ENCODE measurements at places on chromosomes 5 and 9.

GRCh38 chr5:128539038-128539429 lies 989 bp upstream of the FBN2 start:
- no peak for DNase-seq

- no peak for DNase-seq
Measured at GRCh38 chr9:34994260-34994899, 4.8 kb downstream of the DNAJB5 start.

DNA sequence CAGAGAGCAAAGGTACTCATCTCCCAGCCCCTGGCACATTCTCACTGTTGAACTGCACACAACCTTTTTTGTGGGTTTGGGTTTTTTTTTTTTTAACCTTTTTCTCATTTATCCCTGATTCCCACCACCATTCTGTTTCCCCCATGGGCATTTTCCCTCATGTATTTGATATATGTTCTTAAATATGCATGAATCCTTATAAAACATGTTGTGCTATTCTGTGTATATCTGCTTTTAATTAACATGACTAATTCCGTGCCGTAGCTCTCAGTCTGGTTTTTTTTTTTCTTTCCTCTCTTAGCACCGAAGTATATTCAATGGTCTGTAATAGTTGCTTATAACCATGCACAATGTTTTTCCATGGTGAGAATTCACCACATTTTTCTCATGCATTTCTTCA lies 204.5 kb downstream of the RGS3 start:
- DNase-seq = no peak

- no peak for DNase-seq
Measured at GRCh38 chr5:73253047-73253660, 80.2 kb downstream of the TMEM174 start.

- no peak for DNase-seq
Measured at GRCh38 chr9:93276973-93277372, 93.0 kb downstream of the WNK2 start.

DNA sequence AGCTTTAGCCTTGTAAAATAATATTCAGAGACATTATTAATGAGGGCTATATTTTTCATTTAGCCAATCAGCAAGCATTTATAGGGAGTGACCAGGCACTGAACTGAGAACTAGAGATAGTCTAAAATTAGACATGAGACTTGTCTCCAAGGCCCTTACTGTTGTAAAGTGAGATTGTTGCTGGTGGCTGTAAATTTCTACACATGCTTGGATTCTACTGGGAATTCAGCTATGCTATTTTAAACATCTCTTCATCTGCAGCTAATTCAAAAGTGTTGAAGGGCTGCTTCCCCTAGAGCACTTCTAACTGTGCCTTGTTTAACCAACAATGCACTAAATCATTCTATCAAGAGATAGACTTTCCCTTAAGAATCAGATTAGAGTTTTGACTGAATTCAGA lies 67.4 kb downstream of the CHSY3 start:
- no peak for DNase-seq

DNA sequence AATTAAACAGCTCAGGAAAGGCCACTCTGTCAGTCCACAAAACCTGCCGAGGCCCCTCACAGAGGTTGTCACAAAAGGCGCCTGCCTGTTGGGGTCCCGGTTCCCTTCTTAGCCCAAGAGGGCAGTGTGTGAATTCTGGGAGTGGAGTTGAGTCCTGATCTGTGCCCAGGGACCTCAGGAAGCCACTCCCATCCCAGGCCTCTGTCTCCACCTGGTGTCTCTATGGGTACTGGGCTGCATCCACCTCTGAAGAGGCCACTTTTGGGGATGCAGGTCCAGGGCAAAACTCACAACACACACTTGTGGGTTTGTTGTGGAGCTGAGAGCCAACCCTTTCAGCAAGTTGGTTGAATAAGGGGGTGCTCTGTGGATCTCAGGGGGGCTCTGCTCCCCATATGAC lies 74.3 kb upstream of the STXBP1 start:
- no peak for DNase-seq

GRCh38 chr5:102668220-102668932 lies 86.7 kb upstream of the PAM start:
- DNase-seq = no peak

GRCh38 chr9:123893115-123893514 lies 36.8 kb downstream of the DENND1A start:
- DNase-seq = no peak

DNA sequence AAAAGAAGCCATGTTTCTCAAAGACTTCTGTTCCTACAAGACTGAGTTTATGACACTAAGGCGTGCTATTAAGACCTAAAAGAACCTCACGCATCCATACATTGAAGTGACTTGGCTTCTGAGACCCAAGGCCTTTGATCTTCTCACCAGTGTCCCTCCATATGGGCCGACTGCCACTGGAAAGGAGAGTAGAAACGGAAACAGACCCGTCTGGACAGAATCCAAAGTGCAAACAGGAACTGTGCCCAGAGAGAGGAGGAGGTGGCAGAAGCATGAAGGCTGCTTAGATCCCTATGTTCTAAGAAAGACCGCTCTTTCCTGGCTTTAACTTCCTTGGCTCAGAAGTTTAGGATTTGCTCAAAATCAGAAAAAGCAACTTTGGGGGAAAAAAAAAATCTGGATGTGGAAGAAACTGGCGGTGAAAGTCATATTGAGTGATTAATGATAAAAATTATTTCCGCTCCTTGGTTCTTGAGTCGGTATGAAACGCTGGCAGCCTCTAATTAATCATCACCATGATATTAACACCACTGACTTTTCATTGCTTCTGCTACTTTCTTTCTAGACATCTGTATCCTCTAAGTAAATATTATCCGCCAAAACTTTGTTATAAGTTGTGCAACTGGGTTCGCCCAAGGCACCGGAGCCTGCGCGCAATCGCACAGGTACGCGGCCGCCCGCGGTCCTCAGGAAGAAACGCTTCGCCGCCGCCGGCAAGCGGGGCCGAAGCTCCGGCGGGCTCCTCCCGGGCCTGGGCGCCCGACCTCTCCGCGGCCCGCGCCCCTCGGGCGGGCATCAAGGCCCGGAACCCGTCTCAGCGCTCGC lies 726 bp downstream of the DAP start:
- no peak for DNase-seq

DNA sequence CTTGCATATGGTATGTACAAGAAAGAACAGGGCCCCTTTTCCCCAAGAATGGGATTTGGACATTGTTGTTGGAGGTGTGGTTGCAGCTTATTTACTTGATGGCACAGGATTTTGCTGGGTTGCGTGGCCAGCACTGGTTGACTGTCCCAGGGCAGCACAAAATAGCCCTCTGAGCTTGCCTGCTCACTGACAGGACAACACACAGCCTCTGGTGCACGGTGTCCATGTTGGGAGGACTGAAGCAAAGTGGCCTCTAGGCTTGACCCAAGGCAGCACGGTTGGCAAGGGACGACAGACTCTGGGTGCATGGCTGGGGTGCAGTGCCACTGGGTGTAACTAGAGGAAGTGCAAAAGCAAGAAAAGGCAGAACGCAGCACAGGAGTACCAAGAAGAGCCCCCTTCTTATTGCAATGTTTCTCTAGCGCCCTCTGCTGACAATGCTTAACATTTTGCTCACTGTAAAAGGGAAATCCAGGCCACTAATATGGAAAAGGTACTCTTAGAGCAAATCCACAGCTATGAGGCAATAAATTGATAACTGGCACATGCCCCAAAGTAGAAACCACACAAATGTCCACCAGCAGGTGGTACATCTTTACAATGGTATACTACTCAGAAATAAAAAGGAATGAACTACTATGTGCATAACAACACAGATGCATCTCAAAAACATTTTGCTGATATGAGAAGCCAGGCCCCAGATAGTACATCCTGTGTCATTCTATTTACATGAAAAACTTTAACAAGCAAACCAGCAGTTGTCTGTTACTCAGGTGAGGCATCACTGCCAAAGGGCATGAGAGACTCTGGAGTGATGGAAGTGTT lies 47.4 kb upstream of the BARX1 start:
- no peak for DNase-seq

- DNase-seq = no peak
Measured at GRCh38 chr9:111630182-111630963, 761 bp upstream of the DNAJC25 start.

DNA sequence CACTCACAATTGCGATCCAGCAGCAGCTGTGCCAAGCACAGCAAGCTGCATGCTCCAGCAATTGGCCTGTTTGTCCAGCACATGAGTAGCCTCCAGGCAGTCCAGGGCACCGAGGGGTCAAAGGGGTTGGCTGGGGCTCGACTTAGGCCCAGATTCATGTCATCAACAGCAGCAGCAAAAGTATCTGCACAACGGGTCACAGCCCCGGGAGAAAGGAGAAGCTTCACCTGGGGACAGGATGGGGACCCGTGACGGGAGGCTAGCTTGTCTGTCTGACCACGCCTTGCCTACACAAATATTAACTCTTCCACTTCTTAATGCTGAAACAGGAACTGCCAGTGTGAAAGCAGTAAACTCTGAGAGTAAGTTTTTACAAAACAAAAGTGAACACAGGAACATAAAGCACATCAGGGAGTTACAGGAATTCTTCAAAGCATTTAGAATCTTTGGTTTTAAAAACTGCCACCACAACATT lies 191.2 kb downstream of the PIK3R1 start:
- no peak for DNase-seq

GRCh38 chr9:114347675-114348074 lies 18.0 kb downstream of the ORM2 start:
- DNase-seq = no peak

DNA sequence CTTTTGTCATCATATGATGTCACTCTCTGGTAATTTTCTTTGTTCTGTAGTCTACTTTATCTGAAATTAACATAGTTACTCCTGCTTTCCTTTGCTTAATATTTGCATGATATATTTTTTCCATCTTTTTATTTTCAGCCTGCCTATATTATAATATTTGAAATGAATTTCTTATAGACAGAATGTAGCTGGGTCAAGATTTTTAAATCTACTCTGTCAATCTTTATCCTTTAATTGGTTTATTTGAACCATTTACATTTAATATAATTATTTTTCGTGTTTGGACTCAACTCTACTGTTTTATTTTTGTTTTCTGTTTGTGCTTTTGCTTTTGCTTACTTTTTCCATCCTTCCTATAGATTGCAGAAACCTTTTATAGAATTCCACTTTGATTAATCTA lies 118.0 kb downstream of the FOXD1 start:
- no peak for DNase-seq

DNA sequence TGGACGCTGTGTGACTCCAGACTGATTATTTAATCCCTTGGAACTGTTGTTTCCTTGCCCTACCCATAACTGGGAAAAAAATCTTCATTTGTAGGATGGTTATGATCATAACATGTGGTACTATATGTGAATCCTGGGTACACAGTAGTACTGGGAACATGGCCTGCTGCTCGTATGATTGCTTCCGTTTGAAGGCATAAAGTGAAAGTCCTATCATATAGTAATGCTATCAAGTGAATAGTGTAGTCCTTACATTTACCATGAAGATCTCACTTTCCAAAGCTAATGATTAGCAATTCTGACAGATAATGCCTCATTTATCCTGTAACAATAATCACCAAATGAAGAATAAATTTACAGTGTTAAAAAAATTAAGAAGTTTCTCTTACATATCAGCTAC lies 53.2 kb downstream of the MEF2C start:
- no peak for DNase-seq

GRCh38 chr9:101440714-101441230 lies 5.2 kb upstream of the ALDOB start:
- DNase-seq = no peak

DNA sequence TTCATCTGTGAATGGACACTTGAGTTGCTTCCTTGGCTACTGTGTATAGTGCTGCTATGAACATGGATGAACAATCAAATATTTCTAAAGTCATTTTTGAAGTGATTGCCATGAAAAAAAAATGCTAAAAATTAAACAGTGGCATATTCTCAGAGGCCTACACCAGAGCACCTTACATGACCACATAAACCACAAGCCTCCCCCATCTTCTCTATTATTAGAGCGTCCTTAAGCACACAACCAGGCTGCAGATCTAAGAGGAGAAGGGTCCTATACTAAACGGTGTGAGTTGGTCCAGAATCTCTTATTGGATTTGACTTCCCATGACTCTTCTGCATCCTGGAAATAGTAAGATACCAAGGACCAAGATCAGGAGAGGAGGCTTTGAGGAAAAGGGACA lies 34.3 kb downstream of the PCA3 start:
- DNase-seq = no peak

- no peak for DNase-seq
Measured at GRCh38 chr5:77518304-77518703, 26.2 kb upstream of the WDR41 start.

DNA sequence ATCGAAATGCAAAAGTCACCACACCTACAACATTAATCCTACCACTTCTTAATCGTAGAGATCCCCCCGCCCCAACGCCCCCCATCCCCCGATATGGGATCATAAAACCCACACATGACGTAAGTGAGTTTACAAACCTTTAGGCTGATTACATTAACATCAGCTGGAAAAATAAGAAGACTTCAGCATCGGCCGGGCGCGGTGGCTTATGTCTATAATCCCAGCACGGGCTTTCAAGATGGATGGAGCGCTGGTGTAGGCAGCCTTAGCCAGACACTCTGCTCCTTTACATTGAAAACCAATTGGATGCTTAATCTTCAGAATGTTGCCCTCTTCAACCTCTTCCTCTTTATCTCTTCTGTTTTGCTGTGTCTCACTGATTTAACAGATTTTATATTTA lies 1376.0 kb downstream of the MAT2B start:
- no peak for DNase-seq

DNA sequence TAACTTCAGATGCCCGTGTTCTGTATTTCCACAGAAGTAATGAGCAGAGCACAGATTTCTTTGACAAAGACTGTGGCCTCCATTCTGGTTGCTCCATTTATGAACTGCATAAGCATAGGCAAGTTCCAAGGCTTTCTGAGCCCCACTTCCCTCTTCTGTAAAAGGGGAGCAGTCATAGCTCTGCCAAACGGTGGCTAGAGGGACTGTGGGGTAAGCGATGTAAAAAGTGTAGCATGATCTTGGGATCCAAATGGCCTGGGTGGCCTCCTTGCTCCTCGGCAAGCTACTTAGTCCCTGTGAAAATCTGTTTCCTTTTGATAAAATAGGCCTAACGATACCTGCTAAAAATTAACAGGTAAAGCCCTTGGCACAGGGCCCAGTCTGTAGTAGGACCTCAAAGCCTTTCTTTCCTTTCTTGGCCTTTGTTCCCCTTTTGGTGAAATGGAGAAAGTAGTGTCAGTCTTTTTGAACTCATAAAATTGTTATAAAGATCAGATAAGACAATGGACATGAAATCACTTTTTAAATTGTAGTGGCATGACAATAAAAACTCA lies 646.6 kb downstream of the ACTL7B start:
- no peak for DNase-seq

GRCh38 chr5:135136546-135136945 lies 102.5 kb upstream of the PITX1 start:
- DNase-seq = no peak

GRCh38 chr5:126052791-126053190 lies 370.4 kb upstream of the GRAMD2B start:
- no peak for DNase-seq

- no peak for DNase-seq
Measured at GRCh38 chr5:66249920-66250319, 105.8 kb downstream of the SREK1 start.
